ENCODE measurements at places on chromosomes 6 and 20. TPM values are rescaled to one million over a fixed set of nuclear protein-coding genes. Genes with fewer than 3 reads are reported as not detected.

GRCh38 chr6:125481056-125481455, 179.3 kb upstream of the HDDC2 start:
- no peak for DNase-seq

DNA sequence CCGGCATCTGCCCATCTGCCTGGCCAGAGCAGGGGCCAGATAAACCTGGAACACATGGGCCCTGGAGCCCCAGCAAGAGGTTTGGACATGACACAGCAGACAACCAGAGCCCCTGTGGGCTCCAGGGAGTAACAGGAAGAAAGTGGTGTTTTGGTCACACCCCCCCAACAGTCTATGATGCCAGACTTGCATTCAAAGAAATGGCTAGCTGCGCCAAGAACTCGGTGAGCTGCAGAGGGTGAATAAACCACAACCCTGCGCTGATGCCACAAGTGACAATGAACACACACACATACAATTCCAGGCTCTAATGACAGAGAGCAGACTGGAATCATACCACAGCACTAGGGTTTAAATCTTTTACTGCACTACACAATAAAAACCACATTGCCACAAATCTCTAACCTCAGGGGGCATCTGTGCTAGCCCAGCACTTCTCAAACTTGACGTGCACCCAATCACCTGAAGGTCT, 34.0 kb downstream of the TRERF1 start:
- DNase-seq, result peak; percentile 43

Gene ACTL10
- total RNA-seq, result 0.18 TPM

- DNase-seq, result no peak
Measured at GRCh38 chr6:167030222-167031072, 31.2 kb downstream of the CEP43 start.

GRCh38 chr6:113763311-113763766, 93.8 kb upstream of the MARCKS start:
- DNase-seq, result peak; percentile 23

DNA sequence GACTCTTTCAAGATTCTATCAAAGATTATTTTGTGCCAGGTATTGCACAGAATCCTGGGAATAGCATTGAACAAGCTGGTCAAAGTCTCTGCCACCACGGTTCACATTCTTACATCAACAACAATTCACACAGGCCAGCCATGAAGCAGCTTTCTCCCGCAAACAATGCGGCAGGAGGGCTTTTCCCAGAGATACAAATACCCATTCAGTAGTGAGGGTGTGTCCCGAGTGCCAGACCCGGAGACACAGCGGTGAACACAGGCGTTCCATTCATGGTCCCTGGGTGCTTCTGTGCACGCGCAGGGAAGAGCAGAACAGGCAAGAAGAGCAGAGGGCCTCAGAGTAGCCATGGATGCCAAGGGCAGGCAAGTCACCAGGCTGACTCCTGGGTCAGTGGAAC, 83.3 kb upstream of the PDE10A start:
- DNase-seq, result no peak

Gene MYB
- 2.7 TPM for total RNA-seq

Gene TCF15
- total RNA-seq, result 0.18 TPM

- DNase-seq, result peak; percentile 32
Measured at GRCh38 chr6:26155061-26155930, 68.1 kb downstream of the HFE start.

All from Daoy (cell line).